ENCODE measurements at places on chromosomes 5 and 9.

GRCh38 chr9:3929345-3930047, 370.4 kb downstream of the GLIS3 start:
- DNase-seq: no peak

- DNase-seq: no peak
Observed at GRCh38 chr9:69443178-69443577, 118.2 kb downstream of the ENTREP1 start.

- no peak for DNase-seq
Observed at GRCh38 chr5:64015824-64016223, 53.6 kb upstream of the HTR1A start.

DNA sequence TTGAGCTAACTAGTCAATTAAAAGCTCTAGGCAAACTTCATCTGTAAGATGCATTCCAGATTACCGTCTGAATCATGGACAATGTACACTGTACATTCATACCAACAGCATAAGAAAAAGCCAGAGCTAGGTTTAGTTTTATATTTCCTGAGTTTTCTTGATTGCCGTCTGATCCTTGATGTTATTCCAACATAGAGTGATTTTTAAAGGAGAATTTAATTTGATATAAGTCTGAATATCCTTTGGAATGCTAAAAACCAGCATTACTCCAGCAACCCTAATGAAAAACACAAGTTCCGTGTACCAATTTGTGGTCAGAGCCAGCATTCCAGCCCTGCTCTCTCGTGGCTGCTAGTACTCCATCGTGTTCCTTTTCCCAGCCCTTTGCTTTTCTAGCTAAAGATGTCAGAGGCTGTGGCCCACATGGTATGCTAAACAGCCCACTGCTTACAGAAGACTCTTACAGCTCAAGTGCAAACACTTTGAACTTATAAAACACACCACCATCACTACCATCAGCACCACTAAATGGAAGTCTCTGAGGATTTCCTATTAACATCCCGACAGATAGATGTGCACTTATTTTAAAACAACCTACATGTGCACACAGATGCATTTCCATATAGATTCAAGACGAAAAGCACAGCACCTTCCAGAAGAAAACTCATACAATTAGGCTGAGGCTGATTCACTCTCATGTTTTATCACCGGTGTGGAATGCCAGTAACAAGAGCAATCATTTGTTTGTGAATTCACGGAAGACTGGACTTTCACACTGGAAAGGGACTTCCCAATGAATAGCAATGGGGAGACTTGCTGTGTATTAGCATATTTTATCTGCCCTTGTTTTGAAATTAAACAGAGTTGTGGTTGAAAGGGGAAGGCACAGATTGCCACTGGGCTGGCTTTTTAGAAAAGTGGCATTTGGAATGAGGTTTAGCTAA, 246.9 kb upstream of the GAS1 start:
- DNase-seq: no peak

Measured in T-helper 22 cell (primary cell).